Activated naive CD4-positive, alpha-beta T cell treated with anti-CD3 and anti-CD28 coated beads, Interleukin-2, amount 50 U/mL, for 16 hours (primary cell): ENCODE measurements at places on chromosomes 16 and 17.

GRCh38 chr17:55454906-55455474 lies 33.4 kb upstream of the MMD start:
- DNase-seq = no peak

DNA sequence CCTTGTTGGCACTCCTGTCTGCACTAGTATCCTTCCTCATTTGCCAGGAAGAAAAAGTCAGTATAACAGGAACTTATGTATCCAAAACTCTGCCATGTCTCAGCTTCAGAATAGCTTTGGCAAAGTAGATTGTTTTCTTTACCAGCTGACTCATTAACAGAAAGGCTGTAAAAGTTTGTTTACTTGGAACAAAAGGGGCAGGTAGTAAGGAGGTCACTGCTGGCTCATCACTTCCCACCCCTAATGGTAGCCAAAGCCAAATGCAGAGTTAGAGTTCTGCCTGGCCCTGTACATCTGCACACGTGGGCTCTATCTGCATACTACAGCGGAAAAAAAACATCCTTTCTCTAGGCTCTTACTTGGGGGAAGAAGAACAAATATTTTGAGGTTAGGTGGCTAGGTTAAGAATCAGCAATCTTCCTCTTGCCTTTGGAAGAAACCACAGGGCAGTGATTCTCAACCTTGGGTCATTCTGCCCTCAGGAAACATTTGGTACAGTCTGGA lies 90.9 kb upstream of the BCAR1 start:
- DNase-seq = no peak

GRCh38 chr16:67163999-67164558 lies 466 bp upstream of the HSF4 start:
- DNase-seq = no peak

- no peak for DNase-seq
These were observed 1103.5 kb upstream of the RBFOX1 start for GRCh38 chr16:6229186-6229585.
